ENCODE measurements at places on chromosomes 3 and 15. TPM values are rescaled to one million over a fixed set of nuclear protein-coding genes. Genes with fewer than 3 reads are reported as not detected.

The GPR62 gene
- total RNA-seq, result not detected

The ANKRD63 gene
- not detected for total RNA-seq

The POLG gene
- total RNA-seq, result 31.6 TPM

The DAZL gene
- total RNA-seq, result not detected

The BFSP2 gene
- total RNA-seq, result not detected

The C3orf80 gene
- not detected for total RNA-seq

The TMEM207 gene
- not detected for total RNA-seq

- peak; percentile 87 for DNase-seq
Observed at GRCh38 chr15:65049418-65049840, 4.2 kb downstream of the SLC51B start.

DNA sequence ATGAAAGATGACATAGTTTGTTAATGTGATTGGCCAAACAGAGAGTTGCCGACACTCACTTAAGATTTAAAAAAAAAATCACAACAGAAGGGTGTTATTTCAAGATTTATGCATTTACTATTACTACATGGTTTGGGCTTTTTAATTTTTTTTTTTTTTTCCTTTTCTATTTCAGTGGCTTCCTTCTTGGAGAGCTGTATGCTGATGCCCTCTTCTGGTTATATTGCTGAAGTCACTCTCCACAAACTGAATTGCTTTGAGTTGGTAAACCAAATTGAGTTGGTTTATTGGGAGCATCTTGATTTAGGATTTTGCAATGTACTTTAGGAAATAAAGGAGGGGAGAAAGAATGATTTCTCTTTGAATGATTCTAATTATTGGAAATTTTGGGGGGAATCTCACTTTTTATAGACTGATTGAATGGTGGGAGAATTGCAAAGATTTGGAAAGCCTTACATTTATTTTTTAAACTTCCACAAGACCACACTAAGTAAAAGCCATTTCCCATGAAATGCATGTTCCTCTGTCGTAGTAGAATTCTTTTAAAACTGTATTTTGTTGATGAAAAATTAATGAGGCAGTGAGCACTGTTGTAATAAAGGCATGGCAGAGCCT is 186.6 kb upstream of the FEZF2 start:
- no peak for DNase-seq

DNA sequence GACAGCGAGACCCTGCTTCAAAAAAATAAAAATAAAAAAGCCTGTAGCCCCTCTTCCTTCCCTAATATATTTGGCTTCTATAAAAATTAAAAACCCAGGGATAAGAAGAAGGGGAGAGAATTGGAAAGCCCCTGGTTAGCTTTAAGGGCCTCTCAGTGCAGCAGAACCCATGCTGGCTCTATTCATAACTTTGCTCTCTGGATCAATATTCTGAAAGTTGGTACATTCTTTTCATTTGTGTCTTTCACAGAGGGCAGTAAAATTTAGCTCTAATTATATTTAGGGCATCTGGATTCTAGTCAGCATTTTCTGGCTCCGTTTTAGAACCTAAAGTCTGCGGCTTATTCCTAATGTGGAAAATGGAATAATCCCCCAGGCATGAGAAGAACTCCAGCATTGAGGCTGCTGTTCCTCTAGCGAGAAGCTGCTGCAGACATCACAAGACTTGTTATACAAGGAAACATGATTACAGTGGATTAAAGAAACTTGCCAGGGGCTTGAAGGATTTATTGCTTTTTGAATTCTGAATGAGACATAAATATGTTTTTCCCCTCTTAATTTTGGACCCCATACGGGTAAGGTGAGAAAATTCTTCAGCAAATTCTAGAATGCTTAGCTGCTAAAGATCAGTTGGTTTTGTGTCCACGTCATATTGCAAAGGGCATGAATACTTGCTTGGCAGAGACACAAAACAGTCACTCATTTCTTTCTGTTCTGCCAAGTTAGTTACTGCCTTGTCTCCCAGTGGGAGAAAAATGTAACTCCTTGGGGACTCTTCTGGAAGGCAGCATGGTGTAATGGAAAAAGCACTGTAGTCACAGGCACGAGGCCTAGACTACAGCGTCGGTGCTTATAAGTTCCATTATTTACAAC is 177.7 kb downstream of the VGLL4 start:
- peak; percentile 68 for DNase-seq

GRCh38 chr3:42289026-42289425 is 23.0 kb upstream of the CCK start:
- no peak for DNase-seq

- peak; percentile 41 for DNase-seq
Observed at GRCh38 chr15:82045179-82045891, 483 bp downstream of the MEX3B start.

GRCh38 chr3:2218816-2219215 is 120.2 kb downstream of the CNTN4 start:
- no peak for DNase-seq

DNA sequence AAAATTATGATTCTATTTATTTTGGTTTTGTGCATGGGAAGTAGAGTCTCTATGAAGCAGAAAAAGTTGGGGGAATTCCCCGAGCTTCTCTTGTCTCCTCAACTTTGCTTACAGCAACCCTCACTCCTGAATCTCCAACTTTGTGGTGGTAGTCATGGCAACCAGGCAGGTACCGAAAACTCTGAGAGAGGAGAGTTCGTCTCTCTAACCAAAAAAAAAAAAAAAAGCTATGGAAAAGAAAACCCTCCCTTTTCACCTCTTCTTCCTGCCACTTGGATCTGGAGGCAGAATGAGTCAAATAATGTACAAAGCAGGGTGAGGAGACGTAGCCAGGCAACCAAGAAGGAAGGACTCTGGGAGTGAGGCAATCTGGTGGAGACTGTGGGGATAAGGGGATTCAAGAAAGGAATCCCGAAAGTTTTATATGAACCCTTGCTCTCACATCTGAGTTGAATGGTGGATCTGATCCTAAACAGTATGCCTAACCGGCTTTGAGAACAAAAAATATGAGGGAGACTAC is 108.1 kb downstream of the PLOD2 start:
- no peak for DNase-seq

GRCh38 chr3:138803006-138803653 is 31.6 kb downstream of the PIK3CB start:
- DNase-seq, result no peak

DNA sequence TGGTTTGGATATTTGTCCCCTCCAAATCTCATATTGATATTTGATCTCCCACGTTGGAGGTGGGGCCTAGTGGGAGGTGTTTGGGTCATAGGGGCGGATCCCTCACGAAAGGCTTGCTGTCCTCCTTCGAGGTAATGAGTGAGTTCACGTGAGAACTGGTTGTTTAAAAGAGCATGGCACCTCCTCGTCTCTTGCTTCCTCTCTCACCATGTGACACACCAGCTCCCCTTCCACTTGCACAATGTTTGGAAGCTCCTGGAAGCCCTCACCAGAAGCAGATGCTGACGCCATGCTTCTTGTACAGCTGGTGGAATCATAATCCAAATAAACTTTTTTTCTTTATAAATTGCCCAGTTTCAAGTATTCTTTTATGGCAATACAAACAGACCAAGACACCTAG is 38.6 kb downstream of the RFTN1 start:
- no peak for DNase-seq

DNA sequence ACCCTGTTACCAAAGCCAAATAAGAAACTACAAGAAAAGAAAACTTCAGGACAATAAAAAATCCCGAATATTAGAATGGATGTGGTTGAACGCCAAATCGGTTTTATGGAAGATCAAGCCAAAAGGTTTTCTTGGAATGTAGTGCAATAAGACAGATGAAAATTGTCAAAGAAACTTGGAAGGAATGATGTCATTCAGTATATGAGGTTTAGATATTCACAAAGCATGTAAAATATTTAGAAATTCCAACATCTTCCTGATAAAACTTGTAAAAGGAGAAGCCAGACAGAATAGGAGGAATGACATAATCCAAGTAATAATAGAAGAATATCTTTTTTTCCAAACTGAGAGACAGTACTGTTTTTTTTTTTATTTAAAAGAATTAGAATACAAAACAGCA is 130.3 kb upstream of the ZPLD1 start:
- DNase-seq, result no peak

DNA sequence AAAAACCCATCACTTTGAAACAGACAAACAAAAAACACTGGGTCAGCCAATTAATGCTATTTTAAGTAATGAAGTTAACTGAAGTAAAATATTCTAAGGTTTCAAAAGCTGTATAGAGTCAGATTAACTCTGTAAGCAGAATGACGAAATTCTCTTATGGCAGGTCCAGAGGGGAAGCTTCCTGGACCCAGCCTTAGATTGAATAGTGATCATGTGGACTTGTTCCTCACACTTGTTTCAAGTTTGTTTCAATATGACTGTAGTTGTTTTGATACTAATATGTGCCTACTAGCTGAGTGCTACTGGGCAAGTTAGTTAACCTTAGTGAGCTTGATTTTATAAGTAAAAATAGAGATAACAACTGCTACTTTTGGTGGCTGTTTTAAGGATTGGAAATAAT is 32.6 kb downstream of the PLS1 start:
- DNase-seq, result no peak

DNA sequence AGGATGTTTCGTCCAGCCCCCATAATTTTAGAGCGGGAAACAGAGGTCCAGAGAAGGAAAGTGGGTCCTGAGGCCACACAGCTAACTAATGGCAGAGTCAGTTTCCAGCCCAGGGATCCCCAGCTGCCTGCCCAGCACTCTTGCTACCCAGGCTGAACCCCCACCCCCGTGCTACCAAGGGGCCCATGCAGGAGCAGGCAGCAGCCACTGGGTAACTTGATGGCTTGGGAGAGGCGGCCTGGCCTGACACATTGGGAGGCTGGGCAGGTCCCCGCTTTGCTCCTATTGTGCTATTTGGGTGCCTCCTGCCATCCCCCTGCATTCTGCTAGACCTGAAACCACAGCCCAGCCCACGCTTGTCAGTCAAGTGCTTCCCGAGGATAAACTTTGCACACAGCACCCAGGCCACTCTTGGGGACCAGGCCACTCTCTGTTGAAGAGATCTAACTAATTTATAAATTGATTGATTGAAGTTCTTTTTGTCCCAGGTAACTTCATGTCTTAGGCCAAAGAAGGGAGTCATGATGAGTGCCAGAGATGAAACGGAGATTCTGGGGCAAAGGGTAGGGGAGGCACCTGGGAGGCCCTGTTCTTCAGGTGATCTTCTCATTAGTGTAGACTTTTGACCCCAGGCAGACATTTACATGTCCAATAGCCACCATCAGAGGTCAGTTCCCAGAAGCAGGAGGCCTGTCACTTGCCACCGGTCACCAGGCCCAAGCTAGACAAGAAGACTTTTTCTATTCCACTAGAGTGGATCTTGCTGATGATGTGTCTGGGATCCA is 7.0 kb downstream of the PAK6 start:
- no peak for DNase-seq

GRCh38 chr3:119817583-119818363 is 35.9 kb downstream of the NR1I2 start:
- DNase-seq, result no peak

GRCh38 chr15:99603828-99604227 is 38.0 kb downstream of the MEF2A start:
- DNase-seq, result no peak

DNA sequence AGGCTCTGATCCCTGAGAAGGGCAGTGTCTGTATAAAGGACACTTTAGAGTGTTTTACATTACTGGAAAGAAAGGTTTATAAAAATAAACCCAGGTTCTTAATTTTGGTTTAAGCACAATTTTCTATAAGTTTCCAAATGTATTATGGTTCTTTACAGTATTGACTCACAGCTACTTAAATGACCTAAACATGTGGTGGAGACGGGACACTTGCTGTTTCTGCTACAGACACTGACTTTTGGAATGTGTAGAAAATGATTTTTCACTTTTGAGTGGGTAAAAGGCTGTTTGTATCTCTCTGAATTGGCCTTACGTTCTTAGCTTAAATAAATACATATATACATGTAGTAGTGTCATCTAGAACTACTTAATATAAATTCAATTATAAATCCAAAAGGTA is 55.4 kb downstream of the SNRK start:
- no peak for DNase-seq
